ENCODE measurements at places on chromosomes 2 and 18.

DNA sequence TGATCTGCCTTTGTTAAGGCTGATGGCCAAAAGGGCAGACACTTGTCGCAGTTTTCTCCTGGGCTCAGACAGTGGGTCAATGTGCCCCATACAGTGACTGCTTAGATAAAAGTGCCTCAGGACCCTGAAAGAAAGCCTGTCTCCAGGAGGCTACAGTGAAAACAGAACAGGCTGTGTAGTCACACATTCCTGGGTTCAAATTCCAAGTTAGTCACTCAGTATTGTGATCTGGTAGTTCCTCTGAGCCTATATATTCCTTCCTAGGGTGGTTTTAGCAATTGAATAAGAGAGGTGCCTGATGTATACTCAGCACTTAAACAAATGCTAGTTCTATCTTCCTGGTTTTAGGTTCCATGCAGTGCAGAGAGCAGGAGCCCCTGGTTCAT is 54.4 kb downstream of the RPL37A start:
- DNase-seq = peak; percentile 40

GRCh38 chr2:191721331-191721730 is 43.4 kb downstream of the NABP1 start:
- DNase-seq = no peak

GRCh38 chr2:61172671-61173070 is 10.7 kb downstream of the C2orf74 start:
- DNase-seq = no peak

GRCh38 chr2:46898024-46898423 is 17.6 kb downstream of the MCFD2 start:
- peak; percentile 32 for DNase-seq

- no peak for DNase-seq
These were observed 28.8 kb upstream of the GPR55 start for GRCh38 chr2:230953845-230954244.

GRCh38 chr2:100902817-100903405 is 83.0 kb downstream of the NPAS2 start:
- DNase-seq = peak; percentile 92

GRCh38 chr2:135798275-135798705 is 38.7 kb downstream of the LCT start:
- DNase-seq = no peak

DNA sequence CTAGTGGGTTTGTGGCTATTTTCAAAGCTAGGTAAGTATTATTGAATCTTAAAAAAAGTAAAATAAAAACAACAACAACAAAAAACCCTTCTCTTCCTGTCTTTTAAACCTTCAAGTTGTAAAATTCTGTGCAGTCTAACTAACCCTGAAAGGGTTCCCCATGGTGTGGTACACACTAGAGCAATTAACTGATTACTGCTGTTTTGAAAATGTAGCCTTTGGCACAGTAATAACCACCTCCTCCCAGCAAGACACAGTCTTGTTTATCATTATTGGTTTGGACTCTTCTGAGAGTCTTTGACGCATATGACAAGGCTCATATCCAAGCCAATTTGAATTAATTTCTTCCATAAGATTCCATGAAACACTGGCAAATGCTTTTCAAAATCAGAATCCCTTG is 2184.6 kb upstream of the PIK3C3 start:
- DNase-seq = no peak

GRCh38 chr2:12277241-12278034 is 439.3 kb upstream of the TRIB2 start:
- no peak for DNase-seq

DNA sequence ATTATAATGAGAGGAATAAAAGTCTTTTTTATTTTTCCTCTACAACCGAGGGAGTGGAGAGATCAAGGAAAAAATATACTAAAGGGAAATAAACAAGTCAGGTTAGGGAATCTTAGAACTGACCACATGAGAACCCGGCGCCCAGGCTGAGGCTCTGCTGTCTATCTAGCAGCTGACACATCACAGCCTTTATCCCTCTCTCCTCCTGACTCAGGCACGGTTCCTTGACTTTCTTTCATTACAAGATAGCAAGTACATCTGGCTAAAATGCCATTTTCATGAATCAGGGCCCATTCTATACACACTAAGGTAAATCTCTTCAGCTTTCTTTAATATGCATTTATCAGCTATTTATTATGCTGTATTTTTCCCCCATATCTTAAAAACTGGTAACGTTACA is 296.0 kb downstream of the TMX3 start:
- no peak for DNase-seq

DNA sequence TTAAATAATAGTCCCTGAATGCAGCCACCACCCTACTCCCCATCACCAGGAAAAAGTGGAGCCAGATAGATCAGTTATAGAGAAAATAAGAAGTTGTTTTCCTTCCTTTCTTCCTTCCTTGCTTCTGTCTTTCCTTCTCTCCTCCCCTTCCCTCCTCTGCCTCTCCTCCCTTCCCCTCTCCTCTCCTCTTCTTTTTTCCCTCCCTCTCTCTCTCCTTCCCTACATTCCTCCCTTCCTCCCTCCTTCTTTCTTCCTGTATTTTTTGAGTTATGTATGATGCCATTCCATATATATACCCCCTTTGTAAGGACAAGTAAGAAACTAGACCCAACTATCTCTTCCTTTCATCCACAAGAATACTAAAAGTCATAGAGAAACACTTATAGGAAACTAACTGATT is 265.7 kb downstream of the AGPS start:
- no peak for DNase-seq

DNA sequence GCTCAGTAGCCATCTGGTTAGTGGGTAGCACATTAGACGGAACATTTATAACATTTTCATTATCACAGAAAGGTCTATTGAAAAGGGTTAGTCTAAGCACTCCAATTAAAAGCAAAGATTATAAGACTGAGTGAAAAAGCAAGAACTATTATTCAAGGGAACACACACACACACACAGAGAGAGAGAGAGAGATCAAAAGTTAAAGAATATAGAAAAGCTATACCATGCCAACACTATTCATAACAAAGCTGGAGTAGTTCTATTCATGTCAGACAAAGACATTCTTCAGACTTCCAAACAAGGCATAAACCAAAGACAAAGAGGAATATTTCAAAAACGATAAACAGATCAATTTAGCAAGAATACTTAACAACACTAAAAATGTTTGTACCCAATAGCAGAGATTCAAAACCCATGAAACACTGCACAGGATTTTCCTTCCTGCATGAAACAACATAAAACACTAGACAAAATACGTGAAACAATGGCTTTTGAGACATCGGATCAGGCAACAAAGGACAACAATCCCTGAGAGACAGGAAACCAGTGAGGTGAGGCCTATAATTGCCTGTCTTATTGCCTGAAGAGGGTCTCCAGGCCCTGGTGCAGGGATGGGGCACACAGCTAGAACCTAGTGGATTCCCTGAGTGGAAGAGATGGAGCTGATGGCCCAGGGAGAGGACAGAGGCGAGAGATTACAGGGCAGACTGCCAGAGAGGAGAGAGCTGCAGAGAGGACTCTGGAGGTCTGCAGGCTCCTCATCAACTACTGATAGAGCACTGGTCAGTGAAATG is 83.6 kb upstream of the NPAS2 start:
- no peak for DNase-seq

GRCh38 chr2:127052057-127052770 is 54.7 kb downstream of the BIN1 start:
- DNase-seq = no peak

DNA sequence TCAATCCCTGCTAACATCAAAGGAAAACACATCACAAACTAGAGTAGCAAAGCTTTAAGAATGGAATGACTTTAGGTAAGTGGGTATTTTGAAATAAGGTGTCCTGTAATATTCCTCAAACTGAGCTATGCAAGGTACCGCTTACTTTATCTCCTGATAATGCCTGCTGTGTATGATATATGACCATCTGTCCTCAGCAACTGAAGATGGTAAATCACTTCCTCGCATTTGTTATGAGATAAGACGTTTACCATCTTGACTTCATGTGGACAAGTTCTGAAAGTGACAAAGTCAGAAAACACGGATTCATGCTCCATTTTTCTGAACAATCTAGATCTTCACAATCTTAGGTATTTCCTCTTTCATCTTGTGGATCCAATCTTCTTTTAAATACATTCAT is 49.3 kb upstream of the PTPRM start:
- DNase-seq = no peak

DNA sequence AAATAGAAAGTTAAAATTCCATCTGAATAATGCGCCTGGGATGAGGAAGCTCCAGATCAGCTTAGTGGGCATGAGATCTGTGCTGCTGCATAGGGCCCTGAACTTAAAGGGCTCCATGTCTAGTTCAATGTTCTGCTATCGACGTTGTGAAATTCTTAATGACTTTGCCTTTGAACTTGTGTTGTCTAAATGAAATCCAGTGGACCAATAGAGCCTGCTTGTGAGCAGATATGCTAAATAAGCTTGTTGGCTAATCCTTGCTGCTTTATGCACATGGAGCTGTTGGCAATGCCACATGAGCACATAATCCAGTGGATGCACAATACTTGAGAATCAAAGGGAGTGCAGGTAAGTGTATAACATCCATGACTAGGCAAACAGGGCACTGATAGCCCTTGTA is 228.6 kb downstream of the TNS1 start:
- no peak for DNase-seq

GRCh38 chr2:18178736-18179349 is 300.4 kb downstream of the KCNS3 start:
- DNase-seq = peak; percentile 73

- DNase-seq = no peak
These were observed 277.8 kb downstream of the SETBP1 start for GRCh38 chr18:44958455-44958854.

DNA sequence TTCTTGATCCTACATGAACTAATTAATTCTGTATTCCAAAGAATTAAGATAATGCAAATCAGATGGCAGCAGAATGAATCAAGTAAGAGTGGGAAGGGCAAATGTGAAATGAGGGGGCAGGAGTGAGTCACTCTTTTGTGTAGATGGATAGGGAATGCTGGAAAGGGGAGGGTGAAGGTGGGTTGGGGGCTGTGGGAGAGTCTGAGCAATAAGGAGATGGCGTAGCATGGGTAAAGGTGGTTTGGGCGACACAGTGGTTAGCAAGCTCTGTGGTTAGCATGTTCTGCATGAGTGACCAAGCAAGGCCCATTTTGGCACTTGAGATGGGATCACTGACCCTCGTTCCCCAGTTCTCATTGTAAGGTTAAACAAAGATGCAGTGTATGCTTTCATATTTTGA is 20.4 kb downstream of the GPD2 start:
- DNase-seq = no peak

GRCh38 chr2:162058973-162059668 is 14.9 kb downstream of the DPP4 start:
- DNase-seq = no peak

- peak; percentile 65 for DNase-seq
These were observed 5.3 kb downstream of the KLF11 start for GRCh38 chr2:10048501-10049171.

DNA sequence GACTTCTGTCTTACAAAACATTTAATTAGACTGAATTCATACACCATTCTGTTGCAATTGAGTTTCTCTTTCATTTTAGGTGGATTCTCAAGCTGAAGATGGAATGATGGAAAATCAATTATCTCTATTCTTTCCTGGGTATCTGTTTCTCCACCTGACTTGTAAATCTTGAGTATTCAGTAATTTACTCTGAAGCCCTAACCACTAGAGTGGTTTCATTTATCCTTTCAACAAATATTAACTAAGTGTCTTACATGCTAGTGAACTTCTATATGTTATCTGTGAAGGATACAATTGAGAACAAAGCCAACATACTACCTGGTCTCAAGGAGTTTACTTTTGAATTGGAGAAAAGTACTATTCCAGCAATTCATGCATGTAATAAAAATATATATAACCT is 94.1 kb upstream of the ZNF804A start:
- DNase-seq = no peak

All from AG20443 (cell line).